ENCODE measurements at places on chromosomes 5 and 9. TPM values are rescaled to one million over a fixed set of nuclear protein-coding genes. Genes with fewer than 3 reads are reported as not detected.

DNA sequence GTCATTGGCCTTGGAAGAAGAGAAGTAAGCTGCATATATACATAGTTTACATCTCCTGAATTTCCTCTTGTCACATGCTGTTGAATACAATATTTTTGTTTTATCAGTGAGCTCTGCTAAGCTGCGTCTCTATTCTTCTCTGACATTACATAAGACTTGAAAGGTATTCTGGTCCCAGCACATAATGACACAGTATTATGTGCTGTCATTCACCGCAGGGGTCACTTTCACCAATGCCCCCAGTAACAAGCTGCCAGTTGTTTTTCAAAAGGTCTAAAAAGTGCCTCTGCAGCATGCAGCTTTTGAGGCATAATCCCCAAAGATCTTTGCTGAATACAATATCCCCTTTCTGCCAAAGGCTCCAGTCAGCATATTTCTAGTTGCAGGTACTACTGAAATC, 349.0 kb upstream of the FAM174A start:
- no peak for DNase-seq

DNA sequence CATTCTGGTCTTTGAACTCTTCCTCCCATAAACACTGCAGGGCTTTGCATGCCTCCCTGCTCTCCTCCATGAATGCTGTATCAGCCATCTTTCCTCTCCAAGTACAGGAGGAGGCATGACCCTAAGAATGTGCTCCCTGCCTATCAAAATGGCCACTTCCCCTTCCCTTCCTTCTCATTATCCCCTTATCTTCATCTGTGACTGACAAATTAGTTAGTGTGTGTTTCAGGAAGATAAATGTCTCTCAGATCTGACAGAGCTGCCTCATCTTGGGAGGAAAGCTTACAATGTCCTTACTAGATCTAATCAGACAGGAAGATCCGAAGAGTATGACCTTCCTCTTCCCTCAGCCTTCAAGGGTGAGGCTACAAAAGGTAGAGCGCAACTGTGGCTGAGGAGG, 46.2 kb downstream of the TLR4 start:
- DNase-seq, result no peak

DNA sequence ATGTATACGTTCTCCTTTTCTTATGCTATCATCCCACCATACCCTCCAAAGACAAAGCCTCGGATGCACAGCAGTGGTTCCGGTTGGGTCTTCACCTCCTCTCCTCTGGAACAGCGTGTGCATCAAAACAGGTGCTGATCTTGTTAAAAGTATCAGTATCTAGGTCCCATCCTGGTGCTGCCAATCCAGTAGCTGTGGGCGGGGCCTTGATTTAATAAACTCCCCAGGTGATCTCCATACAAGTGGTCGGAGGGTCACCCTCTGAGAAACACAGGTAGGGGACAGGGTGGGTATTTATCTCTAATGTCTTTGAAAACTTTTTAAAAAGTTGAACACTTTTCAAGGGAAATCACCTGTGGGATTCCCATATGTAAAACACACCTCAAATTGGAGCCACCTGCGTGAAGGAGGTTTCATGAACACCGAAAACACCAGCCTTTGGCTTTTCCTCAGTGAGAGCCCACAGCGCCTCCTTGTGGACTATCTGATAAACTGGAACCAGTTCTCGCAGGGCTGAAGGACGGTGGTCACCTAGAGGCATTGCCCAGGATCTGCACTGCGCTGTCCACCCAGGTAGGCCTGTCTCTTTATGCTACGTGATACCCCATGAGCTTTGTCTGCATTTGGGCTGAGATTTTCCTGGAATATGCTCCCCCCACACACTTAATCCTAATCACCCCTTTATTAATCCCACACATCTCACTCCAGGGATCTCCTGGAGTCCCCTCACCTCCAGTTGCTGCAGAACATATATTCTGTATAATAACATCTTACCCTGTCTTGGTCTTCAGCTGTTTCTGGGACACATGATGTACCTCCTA, 80.5 kb upstream of the EPB41L4B start:
- peak; percentile 7 for DNase-seq

DNA sequence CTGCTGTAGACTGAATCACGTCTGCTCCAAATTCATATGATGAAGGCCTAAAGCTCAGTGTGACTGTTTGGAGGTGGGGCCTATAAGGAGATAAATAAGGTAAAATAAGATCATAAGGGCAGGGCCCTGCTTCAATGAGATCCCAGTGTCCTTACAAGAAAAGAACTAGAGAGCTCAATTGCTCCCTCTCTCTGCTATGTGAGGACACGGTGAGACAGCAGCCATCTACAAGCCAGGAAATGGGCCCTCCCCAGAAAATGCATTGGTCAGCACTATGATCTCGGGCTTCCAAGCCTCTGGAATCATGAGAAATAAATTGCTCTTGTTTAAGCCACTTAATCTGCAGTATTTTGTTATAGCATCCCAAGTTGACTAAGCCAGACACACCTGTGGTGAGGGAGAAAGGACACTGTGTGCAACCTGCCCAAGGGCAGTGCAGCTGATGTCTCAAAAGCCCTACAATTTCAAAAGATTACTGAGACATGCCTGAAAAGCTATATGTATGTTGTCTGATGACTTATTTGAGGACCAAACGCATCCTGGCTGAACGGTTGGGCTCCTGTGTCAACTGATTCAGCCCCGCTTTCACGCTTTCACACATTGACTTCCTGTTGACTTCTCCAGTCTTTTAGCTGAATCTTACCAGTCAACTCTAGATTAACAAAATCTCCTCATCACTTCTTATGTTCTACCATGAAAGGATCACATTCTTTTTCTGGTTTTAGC, 13.2 kb downstream of the GZMK start:
- no peak for DNase-seq

Gene GAPT
- total RNA-seq, result not detected

Gene SMIM33
- total RNA-seq, result not detected

GRCh38 chr5:43874772-43875171, 271.8 kb downstream of the NNT start:
- no peak for DNase-seq

- no peak for DNase-seq
Observed at GRCh38 chr9:4935001-4935672, 49.9 kb upstream of the JAK2 start.

Gene LCNL1
- total RNA-seq, result not detected

GRCh38 chr9:84303061-84303460, 37.5 kb downstream of the SLC28A3 start:
- no peak for DNase-seq

DNA sequence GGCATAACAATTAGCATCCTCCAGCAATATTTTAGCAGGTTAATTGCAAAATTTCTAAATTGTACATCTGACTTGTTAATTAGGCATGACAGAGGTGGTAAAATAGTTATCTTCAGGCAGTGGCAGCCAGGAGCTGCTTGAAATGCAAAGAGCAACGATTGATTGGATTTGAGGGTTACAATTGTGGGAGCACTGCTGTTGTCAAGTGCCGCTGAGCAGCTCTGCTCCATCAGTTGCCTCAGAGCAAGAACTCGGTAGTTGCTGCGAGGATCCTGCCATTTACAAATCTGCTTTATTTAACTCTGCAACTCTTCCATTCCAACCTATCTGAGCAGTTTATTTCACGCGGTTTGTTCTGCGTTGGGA, 12.6 kb downstream of the PBX3 start:
- no peak for DNase-seq

DNA sequence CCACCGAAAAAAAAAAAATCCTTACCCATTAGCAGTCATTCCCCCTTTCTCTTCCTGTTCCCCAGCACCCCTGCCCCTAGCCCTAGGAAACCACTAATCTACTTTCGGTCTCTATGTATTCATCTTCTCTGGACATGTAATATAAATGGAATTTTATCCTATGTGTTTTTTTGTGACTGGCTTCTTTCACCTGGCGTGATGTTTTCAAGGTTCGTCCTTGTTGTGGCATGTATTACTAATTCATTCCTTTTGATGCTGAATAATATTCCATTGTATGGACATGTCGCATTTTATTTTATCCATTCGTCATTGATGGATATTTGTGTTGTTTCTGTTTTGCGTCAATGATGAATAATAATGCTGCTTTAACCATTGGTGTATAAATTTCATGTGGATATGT, 42.8 kb upstream of the SH3GL2 start:
- DNase-seq, result no peak

- DNase-seq, result no peak
Observed at GRCh38 chr9:124537926-124538325, 30.7 kb upstream of the NR5A1 start.

Gene PCDHA9
- total RNA-seq, result 0.06 TPM
